A549 treated with Hydrocortisone at 1 μM for 4 hours (cell line): ENCODE measurements at places on chromosomes 2 and 18. TPM values are rescaled to one million over a fixed set of nuclear protein-coding genes. Genes with fewer than 3 reads are reported as not detected.

The KRTCAP3 gene
- total RNA-seq, result 0.45 to 1.2 TPM (median 0.62 TPM) in 5 replicates

The GRHL1 gene
- total RNA-seq, result 0.72 to 1.2 TPM (median 0.84 TPM) in 5 replicates

The FMNL2 gene
- total RNA-seq, result 26.6 to 38.2 TPM (median 32.5 TPM) in 5 replicates

The KCNS3 gene
- 1.0 to 1.7 TPM (median 1.2 TPM) in 5 replicates for total RNA-seq

The CYRIA gene
- total RNA-seq, result 0.27 to 0.44 TPM (median 0.30 TPM) in 5 replicates

The TCF7L1 gene
- 8.5 to 11.5 TPM (median 10.2 TPM) in 5 replicates for total RNA-seq

The PLEK gene
- total RNA-seq, result not detected in 5 replicates

The TMEM163 gene
- total RNA-seq, result 0.06 to 0.22 TPM (median 0.16 TPM) in 5 replicates

The MYO5B gene
- 7.3 to 9.2 TPM (median 8.4 TPM) in 5 replicates for total RNA-seq

The PLEKHH2 gene
- 1.5 to 2.4 TPM (median 2.1 TPM) in 5 replicates for total RNA-seq

The RIT2 gene
- total RNA-seq, result not detected in 5 replicates

The CHRNG gene
- not detected in 5 replicates for total RNA-seq

The SIX3 gene
- total RNA-seq, result 1.9 to 2.9 TPM (median 2.8 TPM) in 5 replicates

The KCNG2 gene
- 0.07 TPM in 1 of 5 replicates, not detected in the others for total RNA-seq
